ENCODE measurements at places on chromosomes 6 and 20.

DNA sequence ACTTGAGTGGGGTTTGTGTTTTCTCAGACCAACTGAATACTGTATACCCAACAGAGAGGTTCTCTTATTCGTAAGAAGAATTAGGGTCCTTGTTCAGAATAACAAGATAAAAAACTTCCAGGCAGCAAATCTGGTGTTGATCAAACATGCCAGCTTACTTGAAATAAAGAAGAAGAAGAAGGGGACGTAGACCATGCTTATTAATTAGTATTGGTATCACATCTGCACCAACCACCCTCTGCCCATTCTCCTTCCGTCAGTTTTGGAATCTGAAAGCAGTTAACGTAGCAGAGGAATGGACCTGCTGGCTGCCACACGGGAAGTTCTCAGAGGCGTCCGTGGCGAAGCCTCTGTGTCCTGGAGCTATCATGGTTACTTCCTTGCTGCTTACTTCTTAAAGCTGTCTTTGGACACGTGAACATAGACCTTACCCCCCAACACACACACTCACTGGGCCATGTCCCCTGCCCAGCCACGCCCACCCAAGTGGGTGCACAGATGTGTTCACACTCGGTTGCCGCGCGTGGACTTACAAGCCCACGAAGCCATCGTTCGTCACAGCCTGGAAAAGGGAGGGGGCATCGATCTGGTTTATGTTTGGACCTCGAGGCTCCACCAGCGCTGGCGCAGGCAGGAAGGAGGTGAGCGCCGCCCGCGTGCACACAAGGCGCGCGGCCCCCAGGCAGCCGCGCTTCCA lies 4.1 kb upstream of the DLL1 start:
- no peak for DNase-seq

- no peak for DNase-seq
Measured at GRCh38 chr6:165186441-165187205, 122.8 kb downstream of the C6orf118 start.

DNA sequence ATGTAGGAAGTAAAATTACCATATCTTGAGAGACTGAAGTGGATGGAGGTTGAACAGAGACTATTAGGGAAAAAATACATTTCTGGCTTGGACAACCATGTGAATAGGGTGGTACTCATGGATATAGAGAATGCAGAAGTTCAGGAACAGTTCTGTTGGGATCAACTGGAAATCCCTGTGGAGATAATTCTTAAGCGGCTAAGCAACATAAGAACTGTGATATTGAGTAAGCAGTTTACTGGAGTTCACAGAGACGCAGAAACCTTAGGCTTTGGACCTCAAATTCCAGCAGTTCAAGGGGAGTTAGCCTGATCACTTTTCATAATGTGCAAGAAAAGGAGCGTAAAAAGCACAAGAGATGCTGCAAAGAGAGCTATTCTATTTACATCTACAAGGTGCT lies 23.6 kb upstream of the SLC17A4 start:
- no peak for DNase-seq

GRCh38 chr6:113635222-113635986 lies 221.7 kb upstream of the MARCKS start:
- no peak for DNase-seq

Measured in WTC11 (cell line).